H1 (cell line): ENCODE measurements at places on chromosomes 5 and 9.

DNA sequence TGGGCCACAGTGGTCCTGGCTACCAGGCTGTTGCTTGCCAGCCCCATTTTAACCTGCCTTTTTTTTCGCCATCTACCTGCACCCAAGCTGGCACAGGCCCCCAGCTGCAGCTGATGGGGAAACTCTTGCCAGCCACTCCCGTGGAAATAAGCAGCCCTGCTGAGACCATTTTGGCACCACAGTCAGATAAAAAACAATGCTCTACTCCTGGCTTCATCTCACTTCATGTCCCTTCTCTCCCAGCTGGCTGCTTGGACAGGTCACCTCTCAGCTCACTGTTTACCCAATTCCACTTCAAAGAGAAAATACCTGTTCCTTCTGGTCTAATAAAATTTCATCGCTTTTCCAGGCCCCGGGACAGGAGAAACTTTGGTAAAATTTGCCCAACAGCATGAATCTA, 322.6 kb upstream of the SLC30A5 start:
- no peak overlapping the region for H3K27ac ChIP-seq
- H3K36me3 ChIP-seq, result no peaks in the 10 kb centered on the region
- no peaks in the 10 kb centered on the region; the same call in 1 of the 2 replicates for H3K27me3 ChIP-seq
- DNase-seq, result no peak
- H3K4me1 ChIP-seq, result no peaks in the 10 kb centered on the region
- H3K4me3 ChIP-seq, result no peak overlapping the region

- no peaks in the 10 kb centered on the region for H3K36me3 ChIP-seq
- no peak for DNase-seq
- H3K4me1 ChIP-seq, result no peaks in the 10 kb centered on the region
- no peak overlapping the region for H3K4me3 ChIP-seq
These were observed 558.1 kb downstream of the NR2F1-AS1 start for GRCh38 chr5:93022796-93023447.

DNA sequence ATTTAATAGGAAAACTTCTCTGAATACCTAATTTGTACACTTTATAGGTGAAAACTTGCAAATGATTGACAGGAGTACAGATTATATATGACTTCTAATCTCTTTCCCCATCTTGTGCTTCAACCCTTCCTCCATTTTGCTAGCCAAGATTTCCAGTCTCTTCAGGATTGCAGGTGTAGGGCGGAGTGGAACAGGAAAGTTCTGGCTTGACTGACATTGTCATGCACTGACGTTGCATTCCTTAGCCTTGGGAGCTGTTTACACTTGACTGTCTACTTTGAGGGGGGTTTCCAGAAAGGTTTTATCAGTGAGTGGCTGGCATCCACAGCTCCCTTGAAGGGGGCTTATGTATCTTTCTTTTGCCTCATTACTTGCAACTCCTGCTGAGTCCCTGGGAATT, 34.1 kb upstream of the GRIA1 start:
- no peaks in the 10 kb centered on the region for H3K27me3 ChIP-seq
- no peaks in the 10 kb centered on the region for H3K4me1 ChIP-seq
- DNase-seq, result no peak
- H3K4me3 ChIP-seq, result no peak overlapping the region
- H3K27ac ChIP-seq, result no peak overlapping the region
- no peaks in the 10 kb centered on the region for H3K36me3 ChIP-seq

GRCh38 chr5:125075567-125075966, 329.1 kb upstream of the ZNF608 start:
- DNase-seq, result no peak
- H3K27ac ChIP-seq, result no peak overlapping the region
- no peaks in the 10 kb centered on the region for H3K27me3 ChIP-seq
- no peaks in the 10 kb centered on the region for H3K4me1 ChIP-seq

GRCh38 chr9:98502976-98503325, 205.8 kb downstream of the GABBR2 start:
- no peak overlapping the region for H3K4me3 ChIP-seq
- no peak for DNase-seq
- peaks cover 11% of the 10 kb centered on the region for H3K4me1 ChIP-seq
- no peaks in the 10 kb centered on the region for H3K27me3 ChIP-seq
- H3K36me3 ChIP-seq, result no peaks in the 10 kb centered on the region
